ENCODE measurements at places on chromosomes 4 and X. TPM values are rescaled to one million over a fixed set of nuclear protein-coding genes. Genes with fewer than 3 reads are reported as not detected.

DNA sequence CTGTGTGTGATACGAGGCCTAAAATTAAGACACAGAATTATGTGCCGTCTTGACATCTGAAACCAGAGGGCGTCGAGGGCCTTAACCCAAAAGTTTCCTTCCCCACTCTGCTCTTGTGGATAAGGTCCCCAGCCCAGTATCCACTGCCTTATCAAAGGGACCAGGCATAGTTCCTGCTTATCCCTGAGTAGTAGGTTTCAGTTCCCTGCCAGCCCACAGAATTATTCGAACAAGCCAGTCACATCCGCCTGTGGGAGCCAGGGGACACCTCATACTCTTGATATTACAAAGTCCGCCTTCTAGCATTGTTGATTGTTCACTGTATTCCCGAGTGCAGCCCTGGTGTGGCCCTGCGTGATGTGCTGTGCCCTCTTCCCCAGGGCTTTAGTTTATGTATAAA, 5.4 kb upstream of the MMRN1 start:
- H3K36me3 ChIP-seq = no peaks in the 10 kb centered on the region
- DNase-seq = no peak
- no peak overlapping the region for H3K4me3 ChIP-seq
- H3K27ac ChIP-seq = no peak overlapping the region
- no peaks in the 10 kb centered on the region for H3K4me1 ChIP-seq
- H3K27me3 ChIP-seq = no peaks in the 10 kb centered on the region

DNA sequence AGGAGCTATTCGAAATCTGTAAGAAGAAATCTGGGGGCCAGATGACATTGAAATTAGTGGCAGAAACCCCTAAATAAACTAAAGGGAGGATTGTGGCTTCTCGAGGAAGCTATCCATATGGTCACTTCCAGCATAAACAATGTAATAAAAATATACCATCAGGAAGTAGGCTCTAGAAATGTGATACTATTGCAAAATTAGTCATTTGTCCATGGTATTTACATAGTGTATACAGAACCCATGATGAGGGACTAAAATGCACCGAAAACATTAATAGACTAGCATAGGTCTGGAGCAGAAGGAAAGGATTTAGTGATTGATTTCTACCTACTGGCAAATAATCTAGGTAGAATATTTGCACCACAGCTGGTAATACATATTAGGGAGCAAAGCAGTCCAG, 1344.0 kb downstream of the FSTL5 start:
- H3K27me3 ChIP-seq = no peaks in the 10 kb centered on the region
- no peak overlapping the region for H3K27ac ChIP-seq
- H3K4me1 ChIP-seq = no peaks in the 10 kb centered on the region
- H3K36me3 ChIP-seq = no peaks in the 10 kb centered on the region
- H3K4me3 ChIP-seq = no peak overlapping the region

- H3K4me3 ChIP-seq = peak within 1 kb of the TSS; percentile 57
- peak; percentile 48 for DNase-seq
- no peaks in the 10 kb centered on the region for H3K4me1 ChIP-seq
- H3K27ac ChIP-seq = no peak within 1 kb of the TSS
Observed at GRCh38 chr4:118034053-118034785, at the start of gene NDST3. NDST3 (plus strand) TSS chr4:118034486; CDS start chr4:118053911, 19,425 bp downstream.

NUDT10 gene
- not detected for total RNA-seq

GPC4 gene
- total RNA-seq = 4.4 TPM

LINC00632 gene
- total RNA-seq = 0.46 TPM

ADAM29 gene
- not detected for total RNA-seq

CYBB gene
- total RNA-seq = 0.31 TPM
